ENCODE measurements at places on chromosomes 12 and 14.

DNA sequence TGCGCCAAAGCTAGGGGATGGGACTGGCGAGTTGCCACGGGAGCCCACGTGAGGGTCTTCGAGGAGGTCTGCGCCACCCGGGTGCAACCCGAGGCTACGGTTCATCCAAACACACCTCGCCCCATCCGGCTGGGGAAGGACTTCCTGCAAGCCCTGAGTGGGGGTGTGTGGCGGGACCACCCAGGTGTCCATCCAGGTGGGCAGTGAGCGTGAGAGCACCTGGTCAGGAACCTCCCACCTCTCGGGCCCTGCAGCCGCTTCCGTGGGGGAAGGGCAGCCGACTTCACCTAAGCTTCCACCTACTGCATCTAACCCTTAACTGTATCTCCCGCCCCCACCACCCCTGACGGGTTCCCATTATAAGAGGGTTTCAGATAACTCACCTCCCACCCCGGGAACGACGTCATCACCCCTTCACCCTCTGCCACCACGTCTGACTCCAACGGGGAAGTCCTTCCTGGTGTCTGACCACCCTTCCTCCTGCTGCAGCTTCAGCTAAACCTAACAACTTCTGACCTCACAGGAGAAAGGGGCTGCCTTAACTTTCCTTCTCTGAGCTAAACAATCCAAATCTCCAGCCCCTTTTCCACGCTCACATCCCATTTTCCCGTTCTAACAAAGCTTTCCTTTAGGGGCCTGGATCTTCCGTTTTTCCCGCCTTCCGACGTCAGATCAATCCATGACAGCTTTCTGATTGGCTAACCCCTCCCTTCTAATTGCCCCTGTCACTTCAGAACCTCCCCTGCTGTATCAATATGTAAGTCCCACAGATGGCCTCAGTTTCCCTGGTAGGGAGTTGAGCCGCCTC is 27.4 kb upstream of the SMUG1 start:
- no peak for DNase-seq

- no peak for DNase-seq
These were observed 98.4 kb downstream of the CCDC60 start for GRCh38 chr12:119432949-119433348.

DNA sequence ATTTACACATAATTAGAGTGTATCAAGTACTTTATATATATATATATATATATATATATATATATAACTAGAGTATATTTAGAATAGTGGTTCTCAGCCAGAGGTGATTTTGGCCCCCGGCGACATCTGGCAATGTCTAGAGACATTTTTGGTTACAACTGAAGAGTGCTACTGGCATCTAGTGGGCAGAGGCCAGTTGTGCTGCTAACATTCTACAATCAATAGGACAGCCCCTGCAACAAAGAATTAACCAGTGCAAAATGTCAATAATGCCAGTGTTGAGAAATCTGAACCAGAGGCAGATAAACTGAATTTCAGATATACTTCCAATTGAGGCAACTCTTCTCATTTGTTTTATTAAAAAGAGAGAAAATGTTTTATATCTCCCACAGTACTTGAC is 8.9 kb downstream of the GTF2A1 start:
- DNase-seq: no peak

- DNase-seq: peak; percentile 51
These were observed 63.0 kb downstream of the GNS start for GRCh38 chr12:64696080-64696741.

DNA sequence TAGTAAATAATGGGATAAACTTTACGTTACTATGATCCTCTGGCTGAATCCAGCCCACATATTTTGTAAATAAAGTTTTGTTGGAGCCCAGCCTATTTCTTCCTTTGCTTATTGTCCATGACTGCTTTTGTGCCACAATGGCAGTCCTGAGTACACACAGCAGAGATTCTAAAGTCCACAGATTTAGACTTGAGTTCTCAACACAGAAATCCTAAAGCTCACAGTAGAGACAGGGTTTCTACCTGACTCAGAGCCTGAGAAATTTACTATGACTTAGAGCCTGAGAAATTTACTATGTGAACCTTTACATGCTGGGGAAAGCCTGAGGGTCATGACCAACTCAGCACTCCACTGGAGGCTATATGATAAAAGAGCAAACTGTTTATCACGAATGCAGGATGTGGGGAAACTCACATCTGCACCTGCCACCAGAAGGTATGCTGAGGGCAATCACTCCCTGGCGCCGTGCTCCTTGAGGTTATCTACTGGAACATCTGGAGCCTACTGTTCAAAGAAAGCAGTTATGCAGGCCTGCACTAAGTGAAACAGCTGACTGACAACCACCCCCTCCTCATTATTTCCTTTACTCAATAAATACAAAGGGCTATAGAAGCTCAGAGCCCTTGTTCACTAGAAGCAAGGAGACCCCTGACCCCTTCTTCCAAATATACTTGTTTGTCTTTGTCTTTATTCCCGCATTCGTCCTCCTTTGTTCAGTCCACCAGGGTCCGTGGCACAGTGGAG is 52.6 kb upstream of the BICD1 start:
- DNase-seq: no peak

DNA sequence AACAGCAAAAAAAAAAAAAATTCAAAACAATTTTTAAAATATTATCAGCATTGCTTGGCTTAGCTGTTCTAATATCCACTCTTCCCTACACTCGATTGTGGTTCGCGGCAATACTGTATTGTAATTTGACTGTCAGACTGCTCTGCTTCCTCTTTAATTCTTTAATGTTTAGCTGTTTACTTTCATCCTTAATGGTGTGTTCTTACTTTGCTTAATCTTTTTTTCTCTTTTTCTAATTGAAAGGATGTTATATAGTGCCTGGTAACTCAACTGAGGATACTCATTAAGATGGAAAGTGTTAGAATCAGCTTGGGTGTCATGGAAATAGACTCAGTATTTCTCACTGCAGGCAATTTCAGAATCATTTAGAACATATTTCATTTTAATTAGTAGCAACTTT is 2.0 kb downstream of the ANO4 start:
- DNase-seq: no peak

- DNase-seq: no peak
These were observed 35.0 kb downstream of the ZNF664 start for GRCh38 chr12:124007826-124008570.

DNA sequence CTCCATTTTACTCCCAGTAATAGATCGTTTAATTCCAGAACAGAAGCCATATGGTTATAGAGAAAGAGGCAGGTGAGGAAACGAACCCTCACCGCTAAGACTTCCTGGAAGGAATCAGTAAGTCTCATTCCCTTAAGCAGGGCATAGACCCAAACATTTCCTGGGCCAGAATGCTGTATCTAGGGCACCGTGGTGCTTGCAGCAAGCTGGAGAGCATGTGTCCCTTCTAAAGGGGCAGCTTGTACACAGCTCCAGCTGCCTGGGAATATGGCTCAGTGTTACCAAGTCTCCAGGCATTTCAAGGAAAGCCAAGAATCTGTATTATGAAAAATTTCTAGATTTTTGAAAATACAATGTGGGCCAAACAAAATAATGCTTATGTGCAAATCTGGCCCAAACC is 73.4 kb downstream of the PPM1H start:
- no peak for DNase-seq

DNA sequence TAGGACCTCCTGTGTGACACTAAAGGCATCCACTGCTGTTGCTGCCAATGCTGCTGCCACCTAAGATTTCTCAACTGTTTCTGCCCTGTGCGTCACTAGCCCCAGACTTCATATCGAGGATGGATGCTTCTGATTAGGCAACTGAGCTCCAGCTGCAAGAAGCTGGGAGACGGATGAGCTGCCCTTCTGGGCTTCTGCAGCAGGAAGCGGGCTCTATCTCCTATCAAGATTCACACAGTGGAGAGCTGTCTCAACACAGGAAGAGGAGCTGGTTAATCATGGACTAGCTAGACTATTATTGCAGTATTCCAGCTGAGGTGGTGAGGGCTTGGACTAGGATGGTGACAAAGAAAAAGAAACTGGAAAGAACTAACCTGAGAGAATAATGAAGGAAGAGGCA is 59.2 kb upstream of the PELI2 start:
- DNase-seq: no peak

DNA sequence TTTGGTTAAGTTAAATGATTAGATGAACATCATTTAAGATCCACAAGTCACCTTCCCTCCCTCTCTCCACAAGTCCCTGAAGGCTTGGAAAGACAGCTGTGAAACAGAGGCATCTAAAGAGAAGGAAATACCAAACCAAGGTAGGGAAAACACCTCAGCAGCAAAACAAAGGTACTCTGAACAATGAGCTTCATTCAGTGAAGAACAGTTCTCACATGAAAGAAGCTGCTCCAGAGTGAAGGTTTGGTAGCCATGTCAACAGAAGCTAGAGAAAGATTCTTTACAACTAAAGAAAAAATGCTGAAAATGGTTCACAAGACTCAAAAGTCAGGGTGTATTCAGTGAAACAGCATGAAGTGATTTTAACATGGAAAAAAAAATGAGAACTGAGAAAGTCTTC is 69.4 kb downstream of the FGD6 start:
- no peak for DNase-seq

DNA sequence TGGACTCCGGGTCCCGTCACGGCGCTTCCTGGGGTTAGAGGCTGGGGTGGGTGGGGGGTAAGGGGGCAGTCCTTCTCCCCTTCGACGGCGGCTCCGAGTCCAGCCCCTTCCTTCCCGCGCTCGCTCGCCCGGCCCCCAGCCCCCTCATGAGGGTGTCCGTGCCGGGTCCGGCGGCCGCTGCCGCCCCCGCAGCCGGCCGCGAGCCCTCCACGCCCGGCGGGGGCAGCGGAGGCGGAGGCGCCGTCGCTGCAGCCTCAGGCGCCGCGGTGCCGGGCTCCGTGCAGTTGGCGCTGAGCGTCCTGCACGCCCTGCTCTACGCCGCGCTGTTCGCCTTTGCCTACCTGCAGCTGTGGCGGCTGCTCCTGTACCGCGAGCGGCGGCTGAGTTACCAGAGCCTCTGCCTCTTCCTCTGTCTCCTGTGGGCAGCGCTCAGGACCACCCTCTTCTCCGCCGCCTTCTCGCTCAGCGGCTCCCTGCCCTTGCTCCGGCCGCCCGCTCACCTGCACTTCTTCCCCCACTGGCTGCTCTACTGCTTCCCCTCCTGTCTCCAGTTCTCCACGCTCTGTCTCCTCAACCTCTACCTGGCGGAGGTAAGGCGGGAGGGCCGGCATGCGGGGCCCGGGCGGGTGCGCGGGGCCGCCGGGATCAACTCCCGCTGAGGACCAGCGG is 500 bp downstream of the GPR137C start:
- peak; percentile 33 for DNase-seq

- DNase-seq: no peak
These were observed 126.3 kb downstream of the SLC25A47 start for GRCh38 chr14:100449225-100449987.

DNA sequence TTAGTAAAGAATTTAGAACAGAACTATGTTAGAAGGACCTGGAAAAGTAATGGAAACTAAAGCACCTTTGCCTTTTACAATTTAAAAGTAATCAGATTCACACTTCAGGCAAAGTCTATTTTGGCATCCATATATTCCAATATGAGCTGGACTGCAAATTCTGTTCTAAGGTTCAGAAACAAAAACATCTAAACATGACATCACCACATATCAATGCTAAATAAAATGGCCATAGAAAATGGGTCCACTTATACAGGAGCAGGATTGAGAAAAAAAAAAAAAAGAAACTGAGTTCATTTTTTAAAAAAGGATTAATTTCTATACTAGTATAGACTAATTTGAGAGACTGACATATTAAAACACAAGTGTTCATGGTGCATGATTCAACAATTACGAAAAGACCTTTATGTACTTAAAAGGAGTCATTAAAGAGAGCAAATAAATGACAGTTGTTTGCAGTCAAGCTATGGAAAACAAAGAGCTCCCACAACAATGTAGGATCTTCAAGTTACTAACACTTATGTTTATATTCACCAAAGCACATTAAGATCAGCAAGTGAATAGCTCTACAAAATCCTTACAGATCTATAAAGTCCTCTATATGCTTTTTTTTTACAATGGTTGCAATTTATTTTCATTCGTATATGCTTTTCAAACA is 45.7 kb downstream of the DICER1 start:
- DNase-seq: no peak

GRCh38 chr14:73728717-73729330 is 14.6 kb upstream of the PNMA1 start:
- DNase-seq: peak; percentile 88

DNA sequence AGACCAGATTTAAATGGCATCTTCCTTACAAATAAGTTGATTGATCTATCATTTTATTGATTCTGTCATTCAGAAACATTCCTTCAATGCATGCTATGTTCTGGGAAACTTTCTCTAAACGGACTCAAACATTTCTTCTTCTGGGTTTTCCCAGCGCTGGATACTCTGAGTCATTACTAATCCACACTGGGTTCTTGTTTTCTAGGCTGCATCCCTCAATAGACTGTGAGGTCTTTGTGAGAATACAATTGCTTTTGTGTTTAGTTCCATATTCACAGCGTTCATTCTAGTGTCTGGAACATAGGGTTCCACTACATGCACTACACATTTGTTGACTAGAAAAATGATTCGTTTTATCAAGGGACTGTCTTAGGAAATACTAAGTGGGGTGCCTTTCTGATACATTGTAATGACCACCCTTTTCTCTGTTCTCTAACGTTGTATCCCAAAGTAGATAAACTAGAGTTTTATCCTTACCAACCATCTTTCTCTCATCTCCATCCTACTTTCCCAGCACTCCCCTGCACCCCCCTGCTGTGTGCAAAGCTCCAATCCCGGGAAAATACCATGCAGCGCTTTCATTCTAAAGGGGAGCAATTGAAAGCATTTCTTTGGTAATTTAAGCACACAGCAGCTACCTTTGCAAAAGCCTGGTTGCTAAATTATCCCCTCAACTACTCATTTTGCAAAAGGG is 878.7 kb downstream of the DIO2 start:
- no peak for DNase-seq

DNA sequence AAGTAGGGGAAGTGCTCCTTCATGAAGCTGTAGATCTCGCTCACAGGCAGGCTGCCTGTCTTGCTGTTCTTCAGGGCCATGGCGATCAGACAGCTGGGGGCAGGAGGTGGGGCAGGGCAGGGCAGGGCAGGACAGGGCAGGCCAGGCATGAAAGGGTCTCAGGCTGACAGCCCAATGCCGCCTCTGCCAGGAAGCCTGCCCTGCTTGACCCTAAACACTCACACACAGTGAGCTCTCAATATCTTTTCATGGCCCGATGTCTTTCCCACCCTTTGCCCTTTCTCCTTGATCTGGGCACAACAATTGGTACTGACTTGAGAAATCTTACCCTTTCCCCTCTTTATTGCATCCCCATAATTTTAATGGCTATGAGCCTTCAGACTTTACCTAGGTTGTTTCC is 22.4 kb downstream of the FOXN4 start:
- DNase-seq: no peak

Data from GM03348 (cell line).